ENCODE measurements at places on chromosomes 2 and 18.

DNA sequence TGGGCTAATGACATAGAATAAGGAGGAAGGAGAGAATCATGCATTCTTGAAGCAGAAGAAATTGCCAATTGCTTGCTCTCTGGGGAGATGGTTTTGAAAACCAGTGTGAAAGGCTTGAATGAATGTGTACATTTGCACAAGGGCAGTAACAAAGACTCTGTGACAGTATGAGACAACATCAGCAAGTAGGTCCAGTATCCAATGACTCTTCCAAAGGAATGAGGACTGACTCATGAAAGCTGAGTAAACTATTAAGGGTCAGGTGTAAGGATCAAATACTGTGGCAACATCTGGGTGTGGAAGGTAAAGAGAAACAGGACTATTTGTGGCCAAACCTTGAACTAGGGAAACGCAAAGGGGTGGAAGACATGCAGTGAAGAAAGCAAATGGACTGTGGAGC lies 886.0 kb upstream of the CHAC2 start:
- DNase-seq: no peak

DNA sequence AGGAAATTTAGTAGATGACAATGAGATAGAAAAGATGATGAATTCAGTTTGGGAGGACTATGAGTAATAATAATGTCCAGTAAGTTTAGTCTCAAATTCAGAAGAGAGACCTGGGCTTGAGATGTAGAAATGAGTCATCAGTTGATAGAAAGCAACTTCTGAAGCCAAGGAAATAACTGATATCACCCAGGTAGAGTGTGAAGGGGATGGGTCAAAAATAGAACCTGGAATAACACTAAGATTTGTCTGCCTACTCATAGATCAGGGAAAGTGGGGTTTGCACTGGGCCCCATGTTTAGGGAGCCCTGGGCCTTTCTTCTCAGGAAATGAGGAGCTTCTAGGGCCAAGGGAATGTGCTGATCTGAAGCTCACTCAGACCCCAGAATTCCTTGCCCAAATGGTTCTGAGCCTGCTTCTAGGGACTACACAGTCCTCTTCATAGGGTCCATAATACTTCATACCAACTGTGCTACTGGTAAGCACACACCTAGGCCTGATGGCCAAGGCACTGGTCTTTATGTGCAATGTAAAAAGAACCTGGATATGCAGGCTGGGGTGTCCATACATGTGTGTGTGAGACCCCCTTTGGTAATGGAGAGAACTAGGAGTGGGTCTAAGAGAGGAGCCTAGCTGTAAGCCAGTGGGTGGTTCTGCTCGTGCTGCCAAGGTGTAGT lies 141.2 kb downstream of the IKZF2 start:
- DNase-seq: no peak

DNA sequence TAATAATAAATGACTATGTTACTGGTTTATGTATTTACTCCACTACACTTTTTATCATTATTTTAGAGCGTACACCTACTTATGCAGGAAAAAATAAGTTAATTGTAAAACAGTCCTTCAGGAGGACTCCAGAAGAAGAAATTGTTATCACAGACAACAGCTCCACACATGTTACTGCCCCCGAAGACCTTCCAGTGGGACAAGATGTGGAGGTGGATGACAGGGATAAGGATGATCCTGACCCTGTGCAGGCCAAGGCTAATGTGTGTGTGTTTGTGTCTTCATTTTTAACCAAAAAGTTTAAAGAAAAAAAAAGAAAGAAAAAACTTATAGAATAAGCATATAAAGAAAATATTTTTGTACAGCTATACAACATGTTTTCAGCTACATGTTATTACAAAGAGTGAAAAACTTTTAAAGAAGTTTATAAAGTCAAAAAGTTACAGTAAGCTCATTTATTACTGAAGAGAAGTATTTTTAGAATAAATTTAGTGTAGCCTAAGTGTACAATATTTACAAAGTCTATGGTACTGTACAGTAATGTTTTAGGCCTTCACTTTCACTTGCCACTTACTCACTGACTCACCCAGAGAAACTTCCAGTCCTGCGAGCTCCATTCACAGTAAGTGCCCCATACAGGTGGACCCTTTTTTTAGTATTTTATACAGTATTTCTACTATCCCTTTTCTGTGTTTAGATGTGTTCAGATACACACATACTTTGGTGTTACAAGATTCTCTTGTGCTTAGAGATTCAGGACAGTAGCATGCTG lies 7.5 kb downstream of the TGFBRAP1 start:
- DNase-seq: no peak

DNA sequence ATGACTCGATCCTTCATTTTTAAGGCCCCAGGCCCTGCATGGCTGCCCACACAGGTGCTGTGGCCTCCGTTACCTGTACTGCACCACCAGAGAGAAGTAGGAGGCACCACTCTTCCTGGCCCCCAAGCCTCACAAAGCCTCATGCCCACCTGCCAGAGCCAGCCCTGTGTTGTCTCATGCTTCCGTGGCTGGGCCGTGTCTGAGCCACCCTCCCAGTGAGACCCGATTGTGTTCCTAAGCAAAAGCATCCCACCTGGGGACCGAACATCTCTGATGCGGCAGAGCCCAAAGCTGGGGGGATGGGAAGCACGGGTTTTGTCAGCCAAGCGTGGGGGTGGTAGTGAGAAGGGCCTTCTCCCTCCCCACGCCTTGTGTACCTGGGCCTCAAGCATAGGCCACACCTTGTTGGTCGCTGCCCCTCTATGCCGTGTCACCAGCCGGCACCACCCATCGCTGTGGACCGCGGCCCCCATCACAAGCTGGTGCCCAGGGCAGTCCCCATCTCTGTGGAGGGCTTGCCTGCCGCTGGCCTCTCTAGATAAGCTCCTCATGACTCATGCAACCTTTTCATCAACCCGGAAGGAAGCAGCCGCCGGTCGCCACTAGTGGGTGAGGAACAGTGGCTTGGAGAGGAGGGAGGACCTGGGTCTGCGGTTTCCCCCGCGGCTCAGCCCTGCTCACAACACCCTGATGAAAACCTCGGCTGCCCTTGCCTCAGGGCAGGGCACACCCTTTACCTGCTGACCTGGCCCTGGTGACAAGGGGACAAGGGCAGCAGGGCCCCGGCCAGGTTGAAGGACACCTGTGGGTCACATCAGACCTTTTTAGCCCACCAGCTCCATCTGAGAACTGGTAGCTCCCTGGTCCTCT lies 2.7 kb upstream of the RNPEPL1 start:
- DNase-seq: peak; percentile 38

DNA sequence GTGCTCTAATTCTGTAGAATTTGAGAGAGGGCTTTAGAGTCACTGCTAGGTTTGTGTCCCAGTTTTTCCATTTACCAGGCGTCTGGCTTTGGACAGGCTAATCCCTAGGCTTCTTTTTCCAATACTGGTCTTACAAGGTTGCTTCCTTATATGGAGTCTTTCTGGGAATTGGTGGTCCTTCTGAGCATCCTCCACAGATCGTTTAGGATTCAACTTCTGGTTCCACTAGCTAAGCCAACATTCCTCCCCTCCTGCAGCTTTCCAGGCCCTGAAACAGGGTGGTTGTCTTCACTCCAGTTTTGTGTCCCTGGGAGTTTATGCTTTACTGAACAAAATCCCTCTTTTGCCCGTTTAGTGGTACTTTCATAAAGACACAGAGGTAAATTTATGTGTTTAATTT lies 170.6 kb downstream of the CERS6 start:
- no peak for DNase-seq

- DNase-seq: no peak
These were observed 478 bp upstream of the PRKAG3 start for GRCh38 chr2:218832081-218832480.

DNA sequence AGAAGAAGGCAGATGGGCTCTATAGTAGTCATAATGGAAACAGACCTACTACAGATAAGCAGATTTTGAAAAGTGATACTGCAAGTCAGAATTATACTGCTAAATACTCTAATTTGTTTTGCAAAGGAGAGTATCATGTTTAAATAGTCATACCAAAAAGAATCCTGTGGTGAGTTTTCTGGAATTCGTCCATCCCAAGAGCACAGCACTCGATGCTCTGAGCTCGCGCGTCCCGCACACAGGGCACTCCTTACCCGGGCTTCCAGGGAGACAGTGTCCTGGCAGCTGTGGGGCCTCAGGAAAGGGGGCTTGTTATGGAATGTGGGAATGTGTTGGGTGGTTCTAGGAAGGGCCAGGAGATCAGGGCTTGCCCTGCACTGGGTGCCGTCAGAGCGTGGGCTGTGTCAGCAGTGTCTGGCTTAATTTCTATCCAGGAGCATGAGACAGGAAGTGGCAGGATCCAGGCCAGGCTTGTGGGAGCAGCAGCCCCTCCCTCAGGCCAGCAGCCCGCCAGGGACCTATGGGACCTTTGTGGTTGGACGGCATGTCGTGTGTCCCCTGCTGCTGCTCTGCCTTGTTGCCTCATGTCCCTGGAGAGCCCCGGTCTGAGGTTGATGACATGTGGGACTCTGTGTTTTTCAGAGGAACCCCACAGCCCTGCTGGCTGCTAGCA lies 193.2 kb upstream of the TPO start:
- DNase-seq: no peak

GRCh38 chr18:74635224-74635975 lies 37.7 kb downstream of the ZNF407 start:
- DNase-seq: no peak

- peak; percentile 11 for DNase-seq
These were observed 48.8 kb upstream of the IHH start for GRCh38 chr2:219109471-219109870.

GRCh38 chr18:75344161-75344560 lies 83.3 kb downstream of the SMIM21 start:
- no peak for DNase-seq

DNA sequence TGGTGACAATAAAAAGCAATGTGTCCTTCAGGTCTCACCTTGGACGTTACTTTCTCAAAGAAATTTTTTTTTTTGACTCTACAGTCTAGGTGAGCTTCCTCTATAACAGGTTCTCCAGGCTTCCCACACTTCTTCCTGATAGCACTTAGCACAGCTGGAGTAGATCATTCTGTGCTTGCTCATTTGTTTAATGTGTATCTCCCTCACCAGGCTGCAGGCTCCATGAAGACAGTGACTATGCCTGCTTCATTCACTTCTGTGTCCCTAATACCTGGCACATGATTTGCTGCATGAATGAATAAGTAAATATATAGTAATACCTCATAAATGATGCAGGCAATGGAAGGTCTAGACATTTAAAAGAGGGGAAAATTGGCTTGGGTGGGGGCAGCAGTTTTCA lies 109.9 kb upstream of the CD302 start:
- DNase-seq: no peak

DNA sequence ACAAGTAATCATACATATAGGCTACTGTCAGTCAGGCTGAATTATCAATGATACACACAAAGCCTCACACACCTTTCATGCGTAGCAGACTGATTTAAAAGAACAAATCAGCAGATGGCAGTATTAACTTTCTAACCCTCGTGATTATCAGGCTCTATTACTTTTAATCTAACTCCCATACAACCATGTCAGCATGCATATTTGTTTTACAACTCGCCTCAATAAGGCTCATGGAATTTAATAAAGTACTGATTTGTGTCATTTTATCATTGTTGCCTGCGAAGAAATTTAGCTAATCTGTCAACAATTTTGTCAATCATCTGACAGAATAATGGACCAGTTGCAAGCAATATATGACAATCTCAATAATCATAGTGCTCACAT lies 82.8 kb downstream of the SLC25A12 start:
- DNase-seq: no peak

DNA sequence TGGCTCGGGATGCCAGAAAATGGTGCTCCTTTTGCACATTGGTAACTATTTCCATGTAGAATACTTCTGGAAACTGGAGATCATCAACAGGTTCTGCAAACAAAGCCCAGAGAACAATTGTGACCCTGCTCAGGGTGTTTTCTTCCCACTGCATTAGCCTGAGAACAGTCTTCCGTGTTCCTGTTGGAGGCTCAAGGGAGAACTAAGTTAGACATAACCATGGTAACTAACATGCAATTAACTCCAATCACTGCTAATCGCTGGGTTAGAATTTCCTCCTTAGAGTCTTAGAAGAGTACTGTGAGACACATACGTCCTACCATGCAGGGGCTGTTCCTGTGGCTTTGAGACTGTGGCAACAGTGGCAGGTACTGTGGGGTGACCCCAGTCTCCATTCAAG lies 36.0 kb upstream of the PDIA6 start:
- no peak for DNase-seq

- no peak for DNase-seq
These were observed 16.2 kb downstream of the SALL3 start for GRCh38 chr18:78995740-78996395.

- DNase-seq: no peak
These were observed 4.6 kb upstream of the UGT1A5 start for GRCh38 chr2:233707940-233708644.

DNA sequence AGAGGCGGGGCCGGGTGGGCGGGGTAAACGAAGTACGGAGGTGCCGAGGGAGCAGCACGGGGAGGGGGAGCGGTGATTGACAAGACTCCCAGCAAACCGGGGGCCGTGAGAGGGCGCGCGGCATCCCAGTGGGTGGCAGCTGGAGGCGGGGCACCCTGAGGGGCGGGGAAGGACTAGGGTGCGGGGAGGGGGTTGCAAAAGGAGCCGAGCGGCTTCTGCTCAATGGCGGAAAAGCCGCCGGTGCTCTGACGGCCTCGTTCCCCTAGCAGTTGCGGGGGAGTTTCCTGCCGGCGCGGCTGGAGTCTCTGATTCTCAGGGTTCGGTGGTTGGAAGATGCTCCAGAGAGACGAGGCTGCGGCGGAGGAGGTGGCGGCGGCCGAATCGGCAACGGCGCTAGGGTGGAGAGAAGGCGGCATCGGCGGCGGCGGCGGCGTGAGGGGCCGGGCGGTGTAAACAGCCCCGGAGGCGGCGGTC lies at the start of gene PPM1B:
Gene PPM1B, plus strand, starts transcription at position 195 of the 474 bp plus-strand sequence. CDS start 32,325 bp downstream, outside the sequence.
- DNase-seq: no peak

GRCh38 chr2:196214156-196214555 lies 42.8 kb upstream of the STK17B start:
- no peak for DNase-seq

- no peak for DNase-seq
These were observed 18.6 kb upstream of the VPS4B start for GRCh38 chr18:63440881-63441280.

GRCh38 chr18:31497404-31497835 lies 557 bp upstream of the DSG2 start:
- no peak for DNase-seq

GRCh38 chr18:44079606-44080005 lies 601.1 kb upstream of the SETBP1 start:
- DNase-seq: no peak

DNA sequence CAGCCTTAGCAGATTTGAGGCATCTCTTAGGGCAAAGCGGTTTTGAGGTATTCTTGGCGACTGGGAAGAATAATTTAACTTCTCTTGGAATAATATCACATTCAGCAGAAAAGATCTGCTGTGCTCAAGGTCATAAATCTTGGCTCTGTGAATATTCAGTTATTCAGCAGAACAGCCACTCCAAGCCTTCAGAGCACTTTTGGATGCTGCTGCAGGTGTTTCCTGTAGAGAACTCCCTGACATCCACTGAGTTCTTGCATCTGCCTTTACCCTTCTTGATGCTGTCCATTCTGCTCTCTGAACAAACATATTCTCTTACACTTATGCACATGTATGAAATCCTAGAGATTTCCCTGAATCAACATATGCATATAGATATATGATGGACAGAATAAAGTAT lies 390.3 kb downstream of the NRXN1 start:
- DNase-seq: no peak

- DNase-seq: no peak
These were observed 62.3 kb downstream of the CD226 start for GRCh38 chr18:69885355-69885754.

GRCh38 chr2:157061799-157062198 lies 195.7 kb upstream of the GALNT5 start:
- no peak for DNase-seq

Measured in globus pallidus (tissue), 1 donor.